ENCODE measurements at places on chromosomes 1 and 21. TPM values are rescaled to one million over a fixed set of nuclear protein-coding genes. Genes with fewer than 3 reads are reported as not detected.

USH2A gene
- not detected for total RNA-seq

PLPPR5 gene
- total RNA-seq = not detected

NVL gene
- 19.1 TPM for total RNA-seq

CD34 gene
- total RNA-seq = not detected

S100A10 gene
- 1,898 TPM for total RNA-seq

FTCD gene
- 0.12 TPM for total RNA-seq
